Uterus (tissue), 4 donors: ENCODE measurements at places on chromosomes 6 and 20. TPM values are rescaled to one million over a fixed set of nuclear protein-coding genes. Genes with fewer than 3 reads are reported as not detected.

DNA sequence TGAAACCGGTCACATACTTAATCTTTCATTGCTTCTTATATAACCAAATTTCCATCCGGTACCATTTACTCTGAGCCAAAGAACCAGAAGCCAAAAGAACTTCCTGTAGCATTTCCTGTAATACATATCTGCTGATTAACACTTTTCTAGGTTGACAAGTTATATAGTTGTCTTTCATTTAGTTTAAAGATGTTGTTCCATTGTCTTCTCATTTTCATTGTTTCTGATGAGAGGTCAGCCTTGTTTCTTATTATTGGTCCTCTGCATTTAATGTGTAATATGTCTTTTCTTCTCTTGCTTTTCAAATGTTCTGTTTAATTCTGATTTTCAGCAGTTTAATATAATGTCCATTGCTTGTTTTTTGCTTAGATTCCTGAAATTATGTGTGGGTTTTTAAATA lies 214.5 kb upstream of the CCN2 start:
- no peak overlapping the region for H3K27ac ChIP-seq
- DNase-seq = no peak
- H3K36me3 ChIP-seq = no peaks in the 10 kb centered on the region
- no peaks in the 10 kb centered on the region for H3K27me3 ChIP-seq
- H3K4me1 ChIP-seq = no peaks in the 10 kb centered on the region

DNA sequence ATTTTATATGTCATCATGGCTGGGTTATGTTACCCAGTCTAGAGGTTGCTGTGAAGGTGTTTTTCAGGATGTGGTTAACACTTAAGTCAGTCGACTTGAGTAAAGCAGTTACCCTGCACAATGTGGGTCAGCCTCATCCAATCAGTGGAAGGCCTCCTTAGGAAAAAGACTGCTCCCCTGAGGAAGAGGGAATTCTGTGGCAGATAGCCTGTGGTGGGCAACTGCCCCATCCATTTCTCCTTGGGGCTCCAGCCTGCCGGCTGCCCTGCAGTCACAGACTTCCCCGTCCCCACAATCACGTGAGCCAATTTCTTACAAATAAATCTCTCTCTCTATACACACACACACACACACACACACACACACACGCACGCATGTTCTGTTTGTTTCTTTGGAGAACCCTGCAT lies 34.5 kb upstream of the MPC1 start:
- H3K36me3 ChIP-seq = no peaks in the 10 kb centered on the region
- H3K27ac ChIP-seq = no peak overlapping the region
- H3K4me3 ChIP-seq = no peak overlapping the region
- no peaks in the 10 kb centered on the region for H3K27me3 ChIP-seq
- H3K4me1 ChIP-seq = no peaks in the 10 kb centered on the region
- no peak for DNase-seq

Gene C20orf173
- total RNA-seq = not detected

DNA sequence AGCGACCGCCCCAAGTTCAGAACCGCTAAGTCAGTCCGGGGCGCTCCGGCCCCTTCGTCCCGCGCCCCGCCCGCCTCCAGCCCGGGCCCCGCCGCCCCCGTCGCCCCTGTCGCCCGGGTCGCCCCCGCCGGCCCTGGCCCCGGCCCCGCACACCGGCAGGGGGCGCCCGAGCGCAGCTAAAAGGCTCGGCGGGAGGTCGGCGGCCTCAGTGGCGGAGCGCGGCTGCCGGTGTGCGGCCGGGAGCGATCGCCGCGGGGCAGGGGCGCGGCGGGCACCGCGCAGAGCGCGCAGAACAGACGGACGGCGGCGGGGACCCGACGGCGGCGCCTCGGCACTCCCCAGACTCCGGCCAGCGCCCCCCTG lies at the start of gene FNDC1:
FNDC1 (plus strand) TSS at position 208 of the 363 bp plus-strand sequence. CDS start 197 bp downstream, outside the sequence.
- no peaks in the 10 kb centered on the region for H3K4me1 ChIP-seq
- peak within 1 kb of the TSS; percentile 25 for H3K27ac ChIP-seq
- peak; percentile 23 for DNase-seq
- H3K27me3 ChIP-seq = no peaks in the 10 kb centered on the region
- H3K4me3 ChIP-seq = peak within 1 kb of the TSS; percentile 24

GRCh38 chr20:57522380-57523140 lies 2.4 kb downstream of the CTCFL start:
- H3K27me3 ChIP-seq = no peaks in the 10 kb centered on the region
- no peak overlapping the region for H3K27ac ChIP-seq
- no peaks in the 10 kb centered on the region for H3K36me3 ChIP-seq

Gene NMBR
- total RNA-seq = not detected

DNA sequence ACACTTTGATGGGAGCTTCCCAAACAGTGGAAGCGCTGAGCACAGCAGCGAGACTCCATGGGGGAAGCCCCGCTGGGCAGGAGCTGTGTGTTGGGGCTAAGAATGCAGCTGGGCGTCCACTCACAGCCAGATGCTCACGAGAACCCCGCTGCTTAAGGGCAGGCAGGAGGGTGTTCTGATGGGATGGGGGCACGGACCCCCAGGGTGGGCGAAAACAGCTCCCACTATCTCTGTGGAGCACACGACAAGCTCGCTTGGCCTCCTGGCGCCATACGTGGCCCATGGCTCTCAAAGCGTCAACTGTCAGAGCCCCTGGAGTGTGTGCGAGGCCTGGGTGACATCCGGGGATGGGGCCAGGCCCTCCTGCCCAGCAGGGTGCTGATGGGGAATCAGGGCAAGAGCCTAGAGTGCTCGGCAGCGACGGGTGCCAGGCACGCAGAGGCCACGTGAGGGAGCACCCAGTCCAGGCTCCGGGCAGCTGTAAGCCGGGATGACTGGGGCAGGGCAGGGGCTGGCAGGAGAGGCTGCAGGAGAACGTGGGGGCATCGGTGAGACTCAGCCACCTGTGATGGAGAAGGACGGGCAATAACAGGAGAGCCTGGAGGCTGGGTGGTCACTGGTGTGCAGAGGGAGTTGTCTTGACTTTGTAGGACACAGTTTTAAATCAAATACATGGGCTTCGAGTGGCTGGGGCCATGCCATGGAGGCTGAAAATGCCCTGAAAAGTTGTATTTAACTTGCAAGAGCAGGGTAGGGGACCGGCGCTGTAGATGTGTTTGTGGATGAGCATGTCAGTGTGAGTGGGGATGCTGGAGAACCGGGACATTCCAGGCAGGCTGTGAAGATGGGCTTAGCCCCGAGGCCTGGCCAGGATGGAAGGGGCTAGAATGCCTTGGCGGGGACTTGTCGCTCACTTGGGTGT lies 27.3 kb downstream of the PYGB start:
- no peak overlapping the region for H3K27ac ChIP-seq
- H3K36me3 ChIP-seq = no peaks in the 10 kb centered on the region
- no peaks in the 10 kb centered on the region for H3K4me1 ChIP-seq
- H3K4me3 ChIP-seq = no peak overlapping the region
- peak; percentile 10 for DNase-seq

Gene RIPPLY2
- total RNA-seq = not detected

Gene SAMD3
- total RNA-seq = 4.9 TPM

Gene ZNF311
- total RNA-seq = 4.1 TPM
